Activated T-helper 1 cell treated with Interleukin-2 at 50 U/mL for 16 hours (primary cell): ENCODE measurements at places on chromosomes 1 and 21.

DNA sequence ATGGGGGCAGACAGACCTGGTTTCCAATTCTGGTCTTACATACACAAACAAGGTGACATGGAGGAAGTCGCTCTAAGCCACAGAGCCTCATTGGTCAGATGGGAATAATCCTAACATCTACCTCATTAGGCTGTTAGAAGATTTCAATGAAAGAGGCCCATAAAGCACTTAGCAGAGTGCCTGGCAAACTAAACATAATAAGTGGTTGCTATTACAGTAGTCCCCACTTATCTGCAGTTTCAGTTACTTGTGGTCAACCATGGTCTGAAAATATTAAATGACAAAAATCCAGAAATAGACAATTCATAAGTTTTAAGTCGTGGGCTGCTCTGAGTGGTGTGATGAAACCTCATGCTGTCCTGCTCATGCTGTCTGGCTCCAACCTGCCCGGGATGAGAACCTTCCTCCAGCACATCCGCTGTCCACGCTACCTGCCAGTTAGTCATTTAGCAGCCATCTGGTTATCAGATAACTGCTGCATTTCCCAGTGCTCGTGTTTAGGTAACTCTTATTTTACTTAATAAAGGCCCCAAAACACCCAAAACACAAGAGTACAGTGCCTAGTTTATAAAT, 112.3 kb downstream of the DDX20 start:
- no peak for DNase-seq

GRCh38 chr1:218887141-218887925, 286.3 kb upstream of the LYPLAL1 start:
- DNase-seq = no peak

DNA sequence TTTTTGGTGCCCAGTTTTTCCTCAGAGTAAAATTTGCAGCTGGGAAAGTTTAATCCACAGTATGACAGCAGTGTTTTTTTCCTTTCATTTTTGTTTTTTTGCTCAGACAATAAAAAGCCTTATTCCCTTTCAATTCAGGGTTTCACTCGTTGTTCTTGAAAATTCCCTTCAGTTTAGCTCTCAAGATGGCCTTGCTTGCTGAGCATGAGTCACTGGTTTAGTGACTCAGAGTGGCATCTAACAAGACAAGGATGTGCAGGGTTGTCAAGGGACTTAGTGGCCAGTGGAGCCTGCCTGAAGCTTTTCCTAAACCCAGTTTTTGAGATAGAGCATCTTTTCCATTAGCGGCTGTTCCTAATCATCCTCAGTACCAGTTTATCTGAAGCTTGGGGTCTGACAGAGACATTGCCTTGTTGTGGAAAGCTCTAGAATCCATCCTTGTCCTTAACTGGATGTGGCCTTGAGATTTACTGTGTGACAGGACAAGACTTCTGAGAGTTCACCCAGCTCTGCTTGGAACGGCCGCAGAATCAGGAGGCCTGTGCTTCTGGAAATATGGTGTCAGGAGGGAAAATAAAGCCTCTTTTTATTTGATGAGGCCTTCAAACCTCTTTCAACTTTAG, 48.4 kb upstream of the DNAJC6 start:
- DNase-seq = no peak

DNA sequence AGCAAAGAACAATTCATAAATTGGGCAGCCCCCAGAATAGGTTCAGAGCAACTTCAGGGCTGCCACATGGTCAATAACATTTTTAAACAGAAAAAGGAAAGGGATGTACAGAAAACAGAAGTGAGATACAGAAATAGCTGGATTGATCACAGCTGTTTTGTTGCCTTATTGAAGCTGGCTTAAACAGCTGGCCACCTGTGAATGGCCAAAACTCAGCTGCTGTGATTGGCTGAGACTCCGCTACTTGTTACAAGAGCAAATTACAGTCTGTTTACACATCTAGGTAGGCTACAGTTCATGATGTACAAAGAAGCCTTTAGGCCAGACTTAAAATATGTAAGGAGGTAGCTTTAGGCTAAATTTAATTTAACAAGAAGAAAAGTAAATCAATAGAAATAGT, 11.6 kb upstream of the IFNAR1 start:
- DNase-seq = no peak

- no peak for DNase-seq
Observed at GRCh38 chr1:235907187-235907896, 40.6 kb upstream of the LYST start.

- no peak for DNase-seq
Observed at GRCh38 chr1:46735708-46736324, 16.9 kb upstream of the EFCAB14 start.

GRCh38 chr1:246608616-246609376, 42.5 kb downstream of the CNST start:
- DNase-seq = no peak
